GM04503 (cell line): ENCODE measurements at places on chromosomes 4 and X.

GRCh38 chr4:144948009-144948408, 150.0 kb downstream of the ANAPC10 start:
- no peak for DNase-seq

- no peak for DNase-seq
Observed at GRCh38 chr4:152304220-152304619, 231.7 kb downstream of the FBXW7 start.

DNA sequence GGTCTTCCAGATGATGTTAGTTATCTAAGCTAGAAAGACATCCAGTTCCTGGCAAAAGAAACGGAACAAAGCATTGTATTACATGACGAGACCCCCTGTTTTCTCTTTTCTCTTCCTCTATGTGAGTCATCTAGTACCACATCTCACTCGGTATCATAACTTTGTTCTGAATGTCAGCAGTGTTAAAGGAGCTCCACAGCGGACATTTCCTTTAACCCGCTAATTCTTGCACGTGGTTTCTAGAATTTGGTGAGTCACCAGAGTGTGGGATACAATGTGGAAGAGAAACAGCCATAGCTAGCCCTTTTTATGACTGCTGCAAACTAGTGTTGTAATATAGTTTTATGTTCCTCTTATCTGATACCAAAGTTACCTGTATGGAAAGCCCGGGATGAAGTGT, 243.7 kb downstream of the TENM3 start:
- no peak for DNase-seq

DNA sequence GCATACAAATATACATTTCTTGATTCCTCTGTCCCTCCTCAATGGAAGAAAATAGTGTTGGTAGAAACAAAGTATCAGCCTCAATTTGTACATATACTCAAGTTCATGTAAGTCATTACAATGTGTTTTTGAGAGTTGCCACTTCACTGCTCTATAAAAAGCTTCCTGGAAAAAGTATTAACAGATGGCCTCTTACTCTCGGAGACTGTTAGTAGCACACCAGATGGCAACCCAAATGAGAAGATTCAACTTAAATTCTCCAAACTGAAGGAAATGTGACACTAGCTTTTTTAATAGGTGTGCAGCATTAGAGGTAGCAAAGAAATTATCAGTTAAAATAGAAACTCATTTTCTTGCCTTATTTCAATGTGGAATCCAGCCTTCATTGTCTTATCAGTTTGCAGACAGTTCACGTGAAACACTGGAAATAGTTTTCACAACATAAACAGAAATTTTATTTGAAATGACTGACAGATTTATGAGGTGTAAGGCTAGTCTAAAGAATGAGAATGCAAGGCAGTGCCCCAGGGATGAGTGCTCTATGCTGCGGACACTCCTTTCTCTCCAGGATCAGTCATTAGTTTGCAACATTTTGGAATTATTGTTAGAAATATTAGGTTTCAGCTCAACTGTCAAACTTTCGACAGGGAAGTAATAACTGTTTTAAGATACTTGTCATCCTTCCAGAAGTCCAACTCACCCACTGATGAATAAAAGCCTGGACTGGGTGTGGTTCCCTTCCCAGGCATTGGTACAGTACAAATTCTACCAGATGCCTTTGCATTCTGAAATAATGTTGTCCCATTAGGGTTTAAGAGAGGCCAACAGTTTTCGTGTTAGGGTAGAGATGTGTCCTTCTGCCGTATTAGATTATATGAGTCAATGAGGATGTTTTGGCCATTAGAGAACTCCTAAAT, 50.9 kb downstream of the IDS start:
- peak; percentile 62 for DNase-seq

- no peak for DNase-seq
Observed at GRCh38 chrX:71545364-71545763, 12.5 kb downstream of the OGT start.

- DNase-seq = no peak
Observed at GRCh38 chr4:103074744-103075434, 1.7 kb downstream of the SLC9B2 start.

GRCh38 chr4:102449751-102450352, 51.3 kb upstream of the NFKB1 start:
- DNase-seq = no peak

DNA sequence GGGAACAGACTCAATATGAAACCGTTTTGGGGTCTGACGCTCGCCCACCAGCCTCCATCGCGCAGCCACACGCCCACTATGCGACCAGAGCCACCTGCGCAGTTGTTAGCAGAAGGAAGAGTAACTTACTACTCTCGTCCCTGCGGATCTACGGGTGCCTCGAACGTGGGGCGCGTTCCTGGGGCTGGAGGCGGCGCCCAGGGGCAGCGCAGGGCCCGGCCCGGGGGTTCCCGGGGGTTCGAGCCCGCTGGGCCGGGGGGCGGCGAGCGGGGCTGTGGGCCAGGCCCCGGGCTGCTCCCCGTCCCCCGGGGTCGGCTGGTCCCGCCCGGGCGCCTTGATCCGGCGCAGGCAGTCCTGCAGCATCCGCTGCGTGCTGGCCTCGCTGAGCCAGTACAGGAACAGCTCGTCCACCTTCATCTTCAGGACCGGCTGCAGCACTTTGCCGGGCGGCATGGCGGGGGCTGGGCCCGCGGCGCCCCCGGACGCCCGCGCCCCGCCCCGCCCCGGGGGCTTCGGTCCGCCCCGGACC, 404 bp downstream of the PPP2R3B start:
- no peak for DNase-seq

GRCh38 chr4:20256381-20256881, 4.7 kb downstream of the SLIT2 start:
- DNase-seq = no peak

- no peak for DNase-seq
Observed at GRCh38 chr4:76061982-76062381, 12.5 kb upstream of the ART3 start.

- no peak for DNase-seq
Observed at GRCh38 chr4:175238827-175239517, 320.8 kb downstream of the ADAM29 start.

- peak; percentile 69 for DNase-seq
Observed at GRCh38 chr4:40594261-40595178, 35.1 kb downstream of the RBM47 start.

DNA sequence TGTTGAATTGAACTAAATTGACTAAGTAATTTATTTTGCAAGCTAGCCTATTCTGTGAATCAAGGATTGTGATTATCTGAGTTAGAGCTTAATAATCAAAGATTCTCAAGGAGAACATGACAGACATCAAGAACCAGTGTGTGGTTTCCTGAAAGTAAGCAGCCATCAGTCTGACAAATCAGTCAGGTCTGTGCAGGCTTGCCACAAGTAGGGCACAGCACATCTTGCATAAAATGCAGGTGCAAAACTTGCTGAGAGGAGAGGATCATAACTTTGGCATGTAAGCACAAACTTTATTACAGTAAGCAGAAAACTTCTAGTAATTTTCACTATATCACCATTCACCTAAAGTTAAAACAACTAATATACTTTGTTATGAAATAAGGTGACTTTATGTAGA, 22.5 kb downstream of the FAM241A start:
- no peak for DNase-seq

DNA sequence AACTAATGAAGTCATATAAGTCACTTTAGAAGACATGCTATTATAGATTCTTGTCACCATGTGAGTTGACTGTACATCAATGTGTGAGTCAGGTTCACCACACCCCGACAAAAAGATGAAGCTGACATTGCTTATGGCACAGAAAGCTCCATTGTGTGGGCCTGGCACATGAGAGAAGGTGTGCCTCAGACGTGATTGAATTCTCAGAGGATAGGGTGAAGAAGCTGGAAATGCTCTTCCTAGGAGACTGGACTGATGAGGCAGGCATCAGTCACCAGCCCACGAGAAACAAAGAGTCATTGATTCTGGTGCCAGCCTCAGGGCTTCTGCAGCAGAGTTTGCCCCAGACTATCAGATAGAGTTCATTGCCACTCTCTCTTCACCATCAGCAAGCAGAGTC, 35.9 kb upstream of the LRAT start:
- DNase-seq = no peak

- DNase-seq = no peak
Observed at GRCh38 chrX:6184900-6185515, 43.7 kb downstream of the NLGN4X start.

DNA sequence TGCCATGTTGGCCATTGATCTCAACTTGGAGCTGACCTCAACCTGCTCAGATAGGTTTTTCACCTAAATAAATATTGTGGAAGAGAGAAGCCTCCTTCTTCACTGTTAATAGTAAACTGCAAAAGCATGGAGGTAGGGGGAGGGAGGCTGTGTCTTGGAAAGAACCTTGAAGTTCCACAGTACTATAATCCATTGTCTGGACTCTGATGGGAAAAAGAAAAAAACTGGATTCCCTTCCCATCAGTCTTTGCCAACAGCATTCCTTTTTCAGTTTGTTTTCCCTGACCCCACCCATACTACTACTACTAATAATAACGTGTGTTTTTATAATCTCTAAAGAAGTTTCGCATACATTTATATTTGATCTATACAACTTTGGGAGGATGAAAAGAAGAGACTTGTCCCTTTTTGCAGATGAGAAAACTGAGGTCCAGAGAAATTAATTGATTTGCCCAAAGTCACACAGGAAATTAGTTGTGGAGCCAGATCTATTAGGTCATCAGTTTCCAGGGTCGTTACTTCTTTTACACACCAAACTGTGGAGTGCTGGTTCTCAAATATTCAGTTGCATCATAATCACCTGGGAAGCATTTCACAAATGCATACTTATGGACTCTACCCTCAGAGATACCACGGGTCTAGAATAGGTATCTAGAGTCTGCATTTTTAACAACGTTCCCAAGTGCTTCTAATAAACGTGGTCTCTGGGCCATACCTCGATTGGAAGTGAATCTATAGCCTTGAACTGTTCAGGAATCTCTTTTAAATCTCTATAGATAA, 59.1 kb downstream of the LUZP4 start:
- no peak for DNase-seq

- no peak for DNase-seq
Observed at GRCh38 chrX:32480019-32480418, 731.3 kb downstream of the DMD start.

DNA sequence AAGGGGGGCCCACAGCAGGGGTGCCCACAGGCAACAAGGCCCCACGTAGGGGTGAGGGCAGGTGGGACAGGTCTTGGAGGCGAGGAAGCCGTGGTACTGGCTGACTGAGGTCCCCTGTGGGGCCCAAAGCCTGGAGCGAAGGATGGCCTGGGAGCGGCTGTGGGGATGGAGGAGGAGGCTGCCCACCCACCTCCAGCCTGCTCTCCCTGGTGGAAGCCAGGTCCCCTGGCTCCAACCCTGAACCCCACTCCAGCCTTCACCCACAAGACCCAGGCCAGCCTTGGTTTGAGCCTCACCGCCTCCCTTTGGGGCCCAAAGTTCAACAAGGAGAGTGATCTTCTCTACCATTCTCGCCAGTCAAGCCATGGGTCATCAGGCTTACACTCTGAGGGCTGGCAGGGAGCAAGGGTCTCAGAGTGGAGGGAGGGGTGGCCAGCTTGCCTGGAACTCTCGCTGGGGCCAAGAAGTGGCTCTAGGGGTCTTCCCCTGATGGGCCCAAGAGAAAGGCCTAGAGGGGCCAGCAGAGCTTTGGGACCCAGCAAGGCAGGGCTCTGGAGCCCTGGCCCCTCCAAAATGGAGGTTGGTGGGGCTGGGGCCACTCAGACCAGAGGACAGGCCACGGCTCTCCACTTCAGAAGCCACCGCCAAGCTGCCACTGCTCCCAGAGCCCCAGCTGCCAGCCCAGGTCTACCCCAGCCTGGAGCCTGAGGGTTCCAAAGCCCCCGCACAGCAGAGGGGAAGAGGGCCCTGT, 5.0 kb downstream of the PNCK start:
- DNase-seq = no peak

DNA sequence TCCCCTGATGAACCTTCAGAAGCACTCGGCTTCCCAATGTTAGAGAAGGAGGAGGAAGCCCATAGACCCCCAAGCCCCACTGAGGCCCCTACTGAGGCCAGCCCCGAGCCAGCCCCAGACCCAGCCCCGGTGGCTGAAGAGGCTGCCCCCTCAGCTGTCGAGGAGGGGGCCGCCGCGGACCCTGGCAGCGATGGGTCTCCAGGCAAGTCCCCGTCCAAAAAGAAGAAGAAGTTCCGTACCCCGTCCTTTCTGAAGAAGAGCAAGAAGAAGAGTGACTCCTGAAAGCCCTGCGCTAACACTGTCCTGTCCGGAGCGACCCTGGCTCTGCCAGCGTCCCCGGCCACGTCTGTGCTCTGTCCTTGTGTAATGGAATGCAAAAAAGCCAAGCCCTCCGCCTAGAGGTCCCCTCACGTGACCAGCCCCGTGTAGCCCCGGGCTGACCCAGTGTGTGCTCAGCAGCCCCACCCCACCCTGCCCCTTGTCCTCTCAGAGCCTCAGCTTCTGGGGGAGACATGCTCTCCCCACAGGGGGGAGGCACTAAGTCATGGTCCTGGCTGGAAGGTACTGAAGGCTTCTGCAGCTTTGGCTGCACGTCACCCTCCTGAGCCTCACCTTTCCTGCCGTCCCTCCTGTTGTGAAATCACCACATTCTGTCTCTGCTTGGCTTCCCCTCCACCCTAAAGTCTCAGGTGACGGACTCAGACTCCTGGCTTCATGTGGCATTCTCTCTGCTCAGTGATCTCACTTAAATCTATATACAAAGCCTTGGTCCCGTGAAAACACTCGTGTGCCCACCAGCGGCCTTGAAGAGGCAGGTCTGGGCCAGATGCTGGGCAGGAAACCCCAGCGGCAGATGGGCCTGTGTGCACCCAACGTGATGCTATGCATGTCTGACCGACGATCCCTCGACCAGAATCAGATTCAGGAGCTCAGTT, 34.7 kb downstream of the NOP14 start:
- no peak for DNase-seq

- DNase-seq = no peak
Observed at GRCh38 chrX:101078716-101079598, at the start of gene TMEM35A. TSS of gene TMEM35A (plus strand) at chrX:101078879. CDS start at chrX:101079003, 124 bp downstream.

- DNase-seq = no peak
Observed at GRCh38 chr4:105543881-105544280, 8.5 kb upstream of the ARHGEF38 start.

DNA sequence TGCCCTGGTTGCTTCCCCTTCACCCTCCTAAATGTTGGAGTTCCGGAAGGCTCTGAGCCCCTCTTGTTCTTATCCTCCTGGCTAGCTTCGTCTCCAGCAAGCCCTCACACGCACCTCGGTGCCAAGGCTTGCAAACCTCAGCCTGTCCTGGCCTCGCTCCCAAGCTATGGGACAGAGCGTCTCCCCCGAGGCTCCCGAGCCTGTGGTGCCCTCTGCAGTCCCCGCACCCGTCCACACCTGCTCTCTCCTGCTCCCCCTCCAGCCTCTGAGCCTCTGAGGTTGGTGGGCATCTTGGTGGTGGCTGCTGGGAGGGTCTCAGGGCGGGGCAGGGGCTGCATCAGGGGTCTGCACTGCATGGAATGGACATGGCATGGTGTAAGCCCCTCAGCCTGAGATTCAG, 63.2 kb downstream of the TRMT44 start:
- DNase-seq = no peak

DNA sequence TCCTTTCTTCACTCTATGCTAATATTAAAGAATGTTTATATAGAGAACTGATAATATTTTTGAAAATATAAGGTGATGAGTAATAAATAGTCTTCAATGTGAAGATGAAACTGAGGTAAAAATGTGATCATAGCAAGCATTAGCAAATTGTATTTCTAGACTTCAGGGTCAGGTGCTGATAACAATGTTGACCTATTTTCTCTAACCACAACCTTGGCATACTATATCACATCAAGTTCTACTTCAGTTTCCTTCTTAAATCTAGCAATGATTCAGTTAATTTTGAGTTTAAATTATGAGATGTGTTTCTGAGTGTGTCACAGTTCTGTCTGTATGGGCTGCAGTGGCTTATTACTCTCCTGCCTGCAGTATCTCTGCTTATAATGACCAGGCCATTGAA, 209.4 kb downstream of the RAPGEF2 start:
- DNase-seq = no peak

- no peak for DNase-seq
Observed at GRCh38 chrX:135340831-135341230, 31.6 kb downstream of the ETDC start.
